ENCODE measurements at places on chromosomes 2 and 18. TPM values are rescaled to one million over a fixed set of nuclear protein-coding genes. Genes with fewer than 3 reads are reported as not detected.

DNA sequence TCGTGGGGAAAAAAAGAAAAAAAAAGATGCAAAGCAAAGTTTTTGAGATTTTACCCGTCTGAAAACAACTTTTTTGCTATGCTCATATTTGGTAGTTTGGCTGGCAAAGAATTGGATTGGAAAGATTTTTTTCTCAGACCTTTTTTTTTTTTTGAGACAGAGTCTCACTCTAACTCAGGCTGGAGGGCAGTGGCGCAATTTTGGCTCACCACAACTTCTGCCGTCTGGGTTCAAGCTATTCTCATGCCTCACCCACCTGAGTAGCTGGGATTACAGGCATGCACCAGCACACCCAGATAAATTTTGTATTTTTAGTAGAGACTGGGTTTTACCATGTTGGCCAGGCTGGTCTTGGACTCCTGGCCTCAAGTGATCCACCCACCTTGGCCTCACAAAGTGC, 56.3 kb upstream of the TANC1 start:
- no peak for DNase-seq

PRLH gene
- total RNA-seq, result not detected

- no peak for DNase-seq
These were observed 100.1 kb upstream of the CERS6 start for GRCh38 chr2:168355779-168356476.

WDR12 gene
- 26.9 TPM for total RNA-seq

GRCh38 chr2:150441784-150442183, 45.7 kb downstream of the RND3 start:
- no peak for DNase-seq

DNA sequence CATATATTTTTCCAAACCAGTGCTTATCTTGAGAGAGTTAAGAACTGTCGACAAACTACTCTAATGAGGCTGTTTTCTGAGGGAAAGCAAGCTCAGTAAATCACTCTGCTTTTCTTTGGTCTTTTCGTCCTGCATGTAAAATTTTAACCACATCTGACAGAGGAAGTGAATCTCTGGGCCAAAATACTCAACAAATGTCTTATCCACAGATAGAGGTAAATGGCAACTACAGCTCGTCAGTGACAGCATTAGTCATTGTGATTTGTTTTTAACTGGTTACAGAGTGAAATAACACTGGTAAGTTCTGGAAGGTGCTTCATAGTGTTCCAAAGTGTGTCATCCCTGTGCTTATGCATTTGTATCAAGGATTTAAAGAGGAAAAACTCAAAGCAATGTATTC, 82.6 kb upstream of the SLC8A1 start:
- DNase-seq, result no peak

SNRNP27 gene
- 43.3 TPM for total RNA-seq

DNA sequence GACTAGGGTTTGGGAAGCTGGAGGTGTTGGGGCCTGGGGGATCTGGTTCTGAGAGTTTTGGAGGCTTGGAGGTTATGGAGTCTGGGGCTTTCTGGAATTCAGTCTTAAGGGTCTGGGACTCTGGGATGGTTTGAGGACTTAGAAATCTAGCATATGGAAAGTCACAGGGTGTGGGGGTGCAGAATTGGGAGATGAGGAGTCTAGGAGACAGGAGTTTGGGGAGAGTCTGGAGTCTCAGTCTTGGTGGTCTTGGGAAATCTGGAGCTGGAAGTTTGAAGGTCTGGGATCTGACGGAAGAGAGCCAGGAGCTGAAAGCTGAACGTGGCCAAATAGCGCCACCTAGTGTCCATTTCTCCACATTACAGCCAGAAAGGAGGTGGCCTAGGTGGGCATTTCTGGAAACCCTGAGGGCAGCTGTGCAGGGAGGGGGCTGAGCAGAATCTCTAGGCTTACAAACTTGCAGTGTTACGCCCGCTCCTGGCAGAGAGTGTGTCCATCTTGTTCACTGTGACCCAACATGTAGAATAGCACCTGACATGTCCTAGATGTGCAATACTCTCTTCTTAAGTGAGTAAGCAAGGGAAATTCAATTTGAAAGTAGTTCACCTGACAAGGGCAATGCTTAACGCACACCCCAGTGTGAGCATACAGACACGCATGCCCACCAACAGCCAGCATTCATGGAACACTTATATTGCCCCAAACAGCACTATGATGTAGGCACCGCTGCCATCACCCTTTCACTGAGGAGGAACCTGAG, 204.8 kb downstream of the TFCP2L1 start:
- DNase-seq, result no peak

TGFA gene
- 6.8 TPM for total RNA-seq

Measured in spleen (tissue), 13 donors.